ENCODE measurements at places on chromosomes 7 and 10.

DNA sequence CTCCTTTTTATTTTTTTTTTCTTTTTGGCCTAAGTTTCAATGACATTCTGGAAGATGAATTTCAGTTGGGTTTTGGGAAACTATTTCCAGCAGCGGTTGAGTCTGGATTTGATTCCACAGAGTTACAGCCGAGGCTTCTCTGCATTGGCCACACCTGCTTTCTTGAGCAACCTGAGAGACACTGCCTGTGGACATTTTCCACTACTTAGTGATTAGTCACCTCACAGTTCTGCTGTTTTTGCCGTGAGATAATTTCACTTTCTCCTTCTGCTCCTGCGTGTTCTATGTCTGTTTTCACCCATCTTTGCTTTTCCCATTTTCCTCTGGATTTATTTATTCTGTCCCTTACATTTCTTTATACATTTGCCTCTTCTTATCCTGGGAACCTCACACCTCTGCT is 243.0 kb downstream of the BICC1 start:
- no peak for DNase-seq

DNA sequence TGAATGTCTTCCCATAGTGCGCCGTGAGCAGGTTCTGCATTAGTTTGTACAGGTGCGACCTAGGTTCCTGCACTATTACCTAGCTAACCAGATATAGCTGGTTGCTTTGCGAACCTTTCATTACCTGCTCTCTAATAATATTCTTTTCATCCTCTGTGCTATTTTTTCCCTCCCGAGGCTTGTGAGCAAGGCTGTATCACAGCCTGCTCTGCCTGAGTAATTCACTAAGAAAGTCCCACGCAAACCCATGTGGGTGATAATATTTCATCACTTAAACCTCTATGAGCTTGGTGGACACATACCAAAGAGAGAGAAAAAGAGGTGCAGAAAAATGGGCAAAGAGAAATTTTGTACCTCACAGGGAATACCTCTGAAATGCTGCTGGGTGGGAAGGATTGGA is 8.4 kb downstream of the INHBA start:
- DNase-seq, result peak; percentile 36

GRCh38 chr10:103598654-103599115 is 105.2 kb downstream of the NEURL1 start:
- peak; percentile 61 for DNase-seq

DNA sequence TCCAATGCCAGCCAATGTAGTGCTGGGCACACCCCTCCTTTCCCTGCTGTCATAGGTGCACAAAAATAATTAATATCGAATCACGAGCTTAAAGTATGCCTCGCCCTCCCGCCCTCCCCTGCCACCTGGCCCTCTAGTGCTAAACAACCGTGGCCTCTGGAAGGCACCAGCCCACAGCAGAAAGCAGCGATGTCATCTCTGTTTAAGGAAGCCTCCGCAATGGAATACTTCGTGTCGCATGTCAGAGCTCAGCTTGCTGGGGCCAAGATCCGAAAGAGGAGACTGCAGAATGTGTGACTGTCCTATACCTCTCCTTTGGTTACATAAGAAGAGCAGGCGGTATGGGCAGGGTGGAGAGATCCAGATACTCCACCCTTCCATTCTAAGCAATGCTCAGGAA is 71.5 kb downstream of the RHOBTB1 start:
- no peak for DNase-seq

DNA sequence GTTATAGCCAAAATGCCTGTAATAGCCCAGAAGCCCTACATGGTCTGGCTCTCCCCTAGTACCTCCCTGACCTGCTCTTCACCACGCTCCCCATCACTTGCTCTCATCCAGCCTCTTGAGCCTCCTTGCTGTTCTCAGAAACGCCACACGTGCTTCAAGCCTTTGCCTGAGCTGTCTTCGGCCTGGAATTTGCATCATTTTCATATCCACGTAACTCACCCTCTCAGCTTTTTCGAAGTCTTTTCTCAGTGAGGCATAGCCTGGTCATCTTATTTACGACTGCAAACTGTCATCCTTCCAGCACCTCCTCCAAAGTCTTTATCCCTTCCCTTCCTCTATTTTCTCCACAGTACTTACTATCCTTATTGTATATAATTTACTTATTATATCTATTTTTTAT is 151.0 kb upstream of the AHR start:
- DNase-seq, result no peak

GRCh38 chr7:117283371-117283770 is 39.5 kb downstream of the WNT2 start:
- no peak for DNase-seq

DNA sequence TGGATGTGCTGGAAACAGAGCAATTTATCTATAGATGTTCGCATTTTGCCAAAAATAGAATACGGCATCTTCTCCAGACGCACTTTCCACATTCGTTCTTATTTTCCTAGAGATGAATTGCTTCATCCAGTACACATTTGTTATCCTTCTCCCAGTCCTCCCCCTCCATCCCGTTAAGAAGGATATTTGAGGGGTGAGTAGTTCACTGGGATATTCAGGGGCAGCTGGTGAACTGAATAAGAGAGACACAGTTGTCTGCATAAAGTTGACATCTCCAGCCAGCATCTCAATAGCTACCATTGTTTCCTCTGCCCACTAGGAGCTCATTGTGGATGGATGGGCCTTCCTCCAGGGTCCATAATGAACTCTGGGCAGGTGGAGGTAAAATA is 456.8 kb upstream of the NRP1 start:
- DNase-seq, result no peak

DNA sequence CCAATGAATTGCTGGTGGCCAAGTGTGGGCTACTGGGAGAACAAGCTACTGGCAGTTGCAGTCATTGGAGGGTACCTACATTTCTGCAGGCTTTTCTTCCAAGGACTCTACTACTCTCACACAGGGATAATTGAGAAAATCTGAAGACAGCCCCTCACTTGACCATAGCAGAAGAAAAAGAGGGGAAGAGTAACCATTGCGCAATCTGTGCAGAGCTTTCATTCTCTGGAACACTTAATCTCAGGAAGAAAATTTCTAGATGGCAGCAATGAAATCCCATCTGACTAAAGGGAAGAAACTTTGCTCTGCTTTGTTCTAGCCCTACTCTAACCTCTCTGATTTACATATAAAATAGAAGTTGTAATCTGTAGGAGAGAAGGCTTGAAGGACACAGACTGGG is 1239.6 kb upstream of the SORCS1 start:
- no peak for DNase-seq

DNA sequence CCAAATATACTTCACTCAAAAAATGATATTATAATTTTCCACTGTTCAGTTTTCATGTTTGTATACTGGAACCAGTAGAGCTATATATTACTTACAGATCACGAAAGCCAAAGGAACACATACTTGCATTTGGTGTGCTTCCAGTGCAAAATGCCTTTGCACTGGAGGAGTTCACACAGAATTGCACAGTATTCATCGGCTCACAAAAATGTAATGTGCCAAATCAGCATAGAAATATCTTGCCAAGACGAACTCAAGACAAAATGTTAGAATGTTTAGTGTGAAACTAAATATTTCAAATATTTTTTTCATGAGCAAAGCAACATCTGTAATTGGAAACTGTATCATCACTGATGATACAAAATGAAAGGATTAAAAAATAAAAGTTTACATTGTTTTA is 646.2 kb upstream of the SEMA3D start:
- DNase-seq, result no peak

- DNase-seq, result no peak
These were observed 7.6 kb downstream of the BPGM start for GRCh38 chr7:134654104-134654775.

DNA sequence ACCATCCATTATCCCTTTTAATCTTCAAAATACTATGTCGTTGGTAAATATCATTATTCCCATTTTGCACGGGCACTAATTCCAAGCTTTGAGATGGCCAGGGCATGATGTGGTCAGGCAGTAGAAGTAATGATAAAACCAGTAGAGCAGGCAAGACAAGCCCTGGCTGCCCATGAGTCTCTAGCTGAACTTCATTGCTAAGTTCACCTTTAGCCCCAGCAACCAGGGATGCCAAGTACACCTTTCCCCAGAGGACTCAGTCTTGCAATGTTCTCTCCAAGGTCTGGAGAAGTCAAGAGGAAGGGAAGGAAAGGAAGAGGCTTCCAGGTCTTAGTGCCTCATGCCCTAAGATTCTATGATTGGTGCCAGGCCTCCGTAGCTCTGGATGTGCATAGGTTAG is 203.2 kb downstream of the PLXNA4 start:
- no peak for DNase-seq

GRCh38 chr7:26588511-26588910 is 275.9 kb downstream of the SKAP2 start:
- DNase-seq, result no peak

GRCh38 chr10:71696628-71697326 is 22.8 kb downstream of the C10orf105 start:
- peak; percentile 55 for DNase-seq

DNA sequence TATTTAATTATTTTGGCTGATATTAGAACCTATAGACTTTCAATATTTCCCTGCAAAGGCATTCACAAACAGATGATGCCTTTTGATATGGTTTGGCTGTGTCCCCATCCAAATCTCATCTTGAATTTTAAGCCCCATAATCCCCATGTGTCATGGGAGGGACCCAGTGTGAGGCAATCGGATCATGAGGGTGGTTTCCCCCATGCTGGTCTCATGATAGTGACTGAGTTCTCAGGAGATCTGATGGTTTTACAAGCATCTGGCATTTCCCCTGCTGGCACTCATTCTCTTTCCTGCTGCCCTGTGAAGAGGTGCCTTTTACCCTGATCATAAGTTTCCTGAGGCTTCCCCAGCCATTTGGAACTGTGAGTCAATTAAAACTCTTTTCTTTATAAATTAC is 9.3 kb upstream of the PNLIPRP3 start:
- DNase-seq, result peak; percentile 59

DNA sequence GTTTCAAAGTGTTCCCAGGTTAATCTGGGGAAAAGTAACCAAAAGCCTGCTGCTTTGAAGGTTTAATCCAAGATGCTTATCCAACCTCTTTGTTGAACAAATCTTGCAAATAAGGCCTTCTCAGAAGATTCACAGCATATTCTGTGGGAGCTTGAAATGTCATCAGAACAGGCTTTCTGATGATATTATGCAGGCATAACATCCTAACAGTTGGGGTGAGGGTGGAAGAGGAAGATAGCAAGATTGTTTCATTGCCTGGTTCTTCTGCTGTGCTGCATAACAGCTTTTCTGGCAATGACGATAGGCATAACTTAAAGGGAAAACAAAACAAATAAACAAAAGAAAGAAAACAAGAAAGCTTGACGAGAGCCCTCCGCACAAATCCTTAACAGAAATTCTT is 217.4 kb downstream of the PHF14 start:
- DNase-seq, result no peak

DNA sequence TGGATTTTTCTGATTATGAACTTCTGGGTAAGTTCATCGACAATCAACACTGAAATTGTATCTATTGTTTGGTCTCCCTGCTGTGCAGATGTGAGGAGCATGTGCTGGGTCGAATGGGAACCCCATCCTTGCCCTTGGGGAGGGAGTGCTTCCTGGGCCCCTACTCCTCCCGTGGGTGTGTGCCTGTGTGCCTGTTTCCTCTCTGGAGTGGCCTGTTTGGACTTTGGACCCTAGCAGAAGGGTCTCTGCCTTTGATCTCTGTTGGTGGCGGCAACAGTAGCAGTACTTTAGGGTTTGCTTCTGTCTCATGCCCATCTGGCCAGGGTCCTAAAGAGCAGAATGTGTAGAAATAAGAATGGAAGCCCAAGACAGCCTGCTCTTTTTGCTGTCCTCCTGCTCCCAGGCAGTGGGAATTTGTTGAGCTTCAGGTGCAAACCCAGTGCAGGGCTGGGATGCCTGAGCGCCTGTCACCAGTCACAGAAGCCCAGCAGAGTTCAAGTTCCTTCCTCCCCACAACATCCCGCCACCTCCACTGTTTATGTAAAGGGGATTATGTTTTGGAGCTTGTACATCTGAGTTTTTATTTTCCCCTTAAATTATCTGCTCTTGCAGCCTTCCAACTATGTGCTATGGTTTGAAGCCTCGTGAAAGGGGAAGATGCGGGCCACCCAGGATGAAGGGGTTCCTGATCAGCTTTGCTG is 1.5 kb upstream of the TACR2 start:
- DNase-seq, result no peak

GRCh38 chr10:28318626-28319025 is 15.8 kb upstream of the MPP7 start:
- DNase-seq, result no peak

GRCh38 chr10:2619916-2620315 is 447.4 kb upstream of the PFKP start:
- no peak for DNase-seq

DNA sequence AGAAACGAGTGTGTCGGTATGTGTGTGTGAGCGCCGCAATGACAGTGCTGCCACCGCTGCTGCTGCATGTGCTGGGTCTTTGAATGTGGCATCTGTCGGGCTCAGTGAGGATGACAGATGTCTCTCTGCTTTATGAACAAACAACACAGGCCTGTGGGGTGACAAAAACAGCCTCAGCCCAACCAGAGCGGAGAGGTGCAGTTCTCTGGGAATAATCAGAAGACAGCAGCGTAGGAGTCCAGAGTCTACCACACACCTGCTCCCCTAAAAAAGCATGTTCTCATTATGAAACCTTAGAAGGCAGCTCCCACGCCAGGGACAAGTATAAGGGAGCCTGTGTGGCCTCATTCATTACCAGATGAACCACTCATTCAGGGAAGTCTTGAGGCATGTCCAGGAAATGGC is 278.3 kb downstream of the KCNMA1 start:
- no peak for DNase-seq

GRCh38 chr7:151773797-151774196 is 103.1 kb downstream of the PRKAG2 start:
- no peak for DNase-seq

GRCh38 chr7:14891289-14891688 is 11.3 kb downstream of the DGKB start:
- DNase-seq, result no peak

DNA sequence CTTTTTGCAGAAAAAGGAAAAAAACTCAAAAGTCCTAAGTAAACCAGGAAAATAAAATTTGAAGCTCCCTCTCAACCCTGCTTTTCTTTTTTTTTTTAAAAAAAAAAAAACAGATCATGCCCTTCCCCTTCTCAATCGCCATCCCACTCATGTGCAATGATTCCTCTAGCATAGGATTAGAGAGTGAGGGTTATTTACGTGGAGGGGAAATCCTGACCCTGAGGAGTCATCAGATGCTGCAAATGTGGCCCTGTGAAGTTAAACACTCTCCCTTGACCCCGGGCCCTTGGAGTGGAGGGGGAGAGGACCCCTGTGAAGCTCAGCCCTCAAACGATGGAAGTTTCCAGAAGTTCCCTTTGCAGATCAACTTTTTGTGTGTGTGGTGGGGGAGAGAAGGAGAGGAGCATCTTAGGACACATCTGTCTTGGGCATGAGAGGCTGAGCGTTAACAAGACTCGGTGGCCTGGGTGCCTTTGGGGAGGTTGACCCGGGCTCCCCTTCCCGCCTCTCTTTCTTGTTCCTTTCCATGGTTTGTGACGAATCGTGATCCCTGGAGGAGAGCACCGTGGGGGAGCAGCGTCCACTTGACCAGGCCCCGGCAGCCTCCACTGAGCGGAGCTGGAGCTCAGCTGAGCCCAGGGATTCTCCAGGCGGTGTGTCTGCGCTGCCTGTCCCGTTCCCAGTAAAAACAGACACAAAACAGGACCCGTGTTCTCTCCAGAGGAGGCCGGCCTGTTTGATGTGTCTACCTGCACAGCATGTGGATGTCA is 1.5 kb upstream of the SHH start:
- DNase-seq, result peak; percentile 37

Measured in suppressor macrophage treated with lipopolysaccharide for 1 hour (primary cell).